ENCODE measurements at places on chromosomes 16 and 17. TPM values are rescaled to one million over a fixed set of nuclear protein-coding genes. Genes with fewer than 3 reads are reported as not detected.

GRCh38 chr17:20267459-20267842 is 199.9 kb downstream of the LGALS9B start:
- DNase-seq: peak; percentile 41

DNA sequence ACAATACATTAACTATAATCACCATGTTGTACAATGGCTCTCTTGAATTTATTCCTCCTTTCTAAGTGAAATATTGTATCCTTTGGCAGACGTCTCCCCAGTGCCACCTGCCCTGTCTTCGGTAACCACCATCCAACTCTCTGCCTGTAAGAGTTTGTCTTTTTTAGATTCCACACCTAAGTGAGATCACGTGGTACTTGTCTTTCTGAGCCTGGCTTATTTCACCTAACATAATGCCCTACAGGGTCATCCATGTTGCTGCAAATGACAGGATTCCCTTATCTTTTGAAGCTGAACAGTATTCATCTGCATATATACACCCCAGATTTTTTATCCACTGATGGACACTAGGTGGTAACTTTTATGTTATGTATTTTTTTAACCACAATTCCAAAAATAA is 24.2 kb downstream of the ORC6 start:
- DNase-seq: no peak

GRCh38 chr17:39073916-39074315 is 77.5 kb downstream of the PLXDC1 start:
- no peak for DNase-seq

GRCh38 chr17:50198026-50198669 is 3.3 kb downstream of the COL1A1 start:
- peak; percentile 24 for DNase-seq

GRCh38 chr16:61306204-61306603 is 730.0 kb downstream of the CDH8 start:
- no peak for DNase-seq

The ZNF785 gene
- 1.9 TPM for polyA plus RNA-seq
